ENCODE measurements at places on chromosomes 3 and 15.

GRCh38 chr3:57556459-57557084 lies 498 bp downstream of the PDE12 start:
- no peak for DNase-seq

GRCh38 chr15:48898032-48898431 lies 20.1 kb downstream of the EID1 start:
- DNase-seq, result no peak

GRCh38 chr15:84658788-84659411 lies 901 bp upstream of the NMB start:
- DNase-seq, result no peak

DNA sequence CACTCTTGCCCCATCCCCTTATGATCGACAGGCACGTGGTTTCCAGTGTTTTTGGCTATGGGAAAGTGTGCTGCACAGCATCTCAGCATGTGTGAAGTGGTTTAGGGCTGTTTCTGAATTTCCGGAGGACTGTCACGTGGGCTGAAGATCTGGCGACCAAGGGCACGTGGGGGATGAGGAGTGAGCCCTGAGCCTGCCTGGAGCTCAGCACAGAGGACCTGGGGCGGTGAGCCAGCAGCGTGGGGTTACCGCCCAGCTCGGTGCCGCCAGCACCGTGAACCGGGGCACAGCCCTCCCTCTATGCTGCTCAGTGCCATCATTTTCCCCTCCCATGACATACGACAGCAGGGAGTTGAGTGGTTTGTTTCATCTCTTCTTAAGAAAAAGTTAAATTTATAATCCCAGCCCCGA lies 150.2 kb downstream of the DNAJB8 start:
- peak; percentile 23 for DNase-seq

DNA sequence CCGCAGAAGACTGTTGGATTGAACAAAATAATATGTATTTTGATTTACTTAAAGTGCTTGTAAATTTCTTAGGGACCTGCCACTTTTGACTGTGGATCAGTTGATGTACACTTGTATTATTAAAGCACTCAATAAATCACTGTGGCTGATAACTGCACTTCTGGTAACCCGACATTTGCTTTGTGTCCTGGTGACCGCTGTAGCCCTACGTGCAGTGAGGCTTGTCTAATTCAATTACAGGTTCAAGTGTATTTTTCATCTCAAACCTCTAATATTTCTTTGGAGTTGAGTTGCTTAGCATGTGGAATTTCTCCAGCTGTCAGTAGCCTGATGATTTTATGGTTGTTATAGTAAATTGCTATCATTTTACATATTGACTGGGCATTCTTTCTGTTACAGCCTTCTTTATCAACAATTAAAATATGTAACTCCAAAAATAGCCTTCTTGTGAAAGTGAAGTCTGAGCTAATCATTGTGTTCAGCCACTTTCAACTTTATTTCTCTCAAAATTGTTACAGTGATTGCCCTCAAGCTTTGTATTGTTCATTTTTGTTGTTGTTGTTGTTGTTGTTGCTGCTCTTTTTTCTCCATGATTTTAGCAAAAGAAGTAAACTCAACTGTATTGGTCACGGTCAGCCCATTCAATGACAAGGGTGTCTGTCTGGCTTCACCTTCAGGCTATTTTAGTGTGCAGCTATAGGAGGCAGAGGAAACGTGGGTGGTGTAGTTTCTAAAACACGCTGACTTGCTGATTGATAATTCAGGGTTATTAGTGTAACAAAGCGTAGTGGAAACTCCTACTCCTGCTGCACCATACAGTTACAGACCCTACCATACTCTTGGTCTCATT lies 215.1 kb upstream of the UBE2E1 start:
- no peak for DNase-seq

- DNase-seq, result peak; percentile 21
Measured at GRCh38 chr15:68158046-68158628, 47.0 kb downstream of the CALML4 start.

GRCh38 chr15:40248006-40248783 lies 9.3 kb downstream of the PAK6 start:
- no peak for DNase-seq

- DNase-seq, result no peak
Measured at GRCh38 chr3:106176734-106177133, 307.9 kb upstream of the CBLB start.

DNA sequence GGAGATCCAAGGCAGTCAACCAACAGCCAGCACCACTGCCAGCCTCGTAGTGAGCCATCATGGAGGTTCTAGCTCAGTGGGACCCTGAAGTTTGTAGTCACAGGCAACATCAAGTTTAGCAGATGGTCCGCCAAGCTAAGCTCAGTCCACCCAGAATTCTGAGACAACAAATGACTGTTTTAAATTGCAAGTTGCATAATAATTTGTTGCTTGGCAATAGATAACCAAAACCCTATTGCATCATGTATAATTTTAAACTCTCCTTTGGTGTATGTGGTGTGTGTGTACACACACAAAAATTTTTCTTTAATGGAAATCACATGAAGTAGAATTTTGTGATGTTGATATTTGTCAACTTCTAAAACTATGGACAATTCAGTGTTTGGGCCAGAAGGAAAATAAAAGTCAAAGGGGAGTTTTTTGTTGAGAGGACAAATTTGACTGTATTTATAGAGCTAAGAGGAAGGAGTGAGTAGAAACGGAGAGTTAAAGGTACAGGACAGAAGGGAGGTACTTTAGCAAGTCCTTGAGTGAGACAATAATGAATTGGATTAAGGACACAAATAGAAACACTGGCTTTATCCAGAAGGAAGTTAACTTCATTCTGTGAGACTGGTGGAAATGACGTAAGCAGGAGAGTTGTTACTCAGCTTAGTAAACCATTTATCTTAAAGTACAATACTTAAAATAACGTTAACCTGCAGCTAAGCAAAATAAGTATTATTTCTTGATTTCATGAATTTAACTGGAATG lies 83.6 kb downstream of the NCEH1 start:
- DNase-seq, result no peak

GRCh38 chr3:42780892-42781700 lies 8.0 kb upstream of the CCDC13 start:
- DNase-seq, result peak; percentile 76

DNA sequence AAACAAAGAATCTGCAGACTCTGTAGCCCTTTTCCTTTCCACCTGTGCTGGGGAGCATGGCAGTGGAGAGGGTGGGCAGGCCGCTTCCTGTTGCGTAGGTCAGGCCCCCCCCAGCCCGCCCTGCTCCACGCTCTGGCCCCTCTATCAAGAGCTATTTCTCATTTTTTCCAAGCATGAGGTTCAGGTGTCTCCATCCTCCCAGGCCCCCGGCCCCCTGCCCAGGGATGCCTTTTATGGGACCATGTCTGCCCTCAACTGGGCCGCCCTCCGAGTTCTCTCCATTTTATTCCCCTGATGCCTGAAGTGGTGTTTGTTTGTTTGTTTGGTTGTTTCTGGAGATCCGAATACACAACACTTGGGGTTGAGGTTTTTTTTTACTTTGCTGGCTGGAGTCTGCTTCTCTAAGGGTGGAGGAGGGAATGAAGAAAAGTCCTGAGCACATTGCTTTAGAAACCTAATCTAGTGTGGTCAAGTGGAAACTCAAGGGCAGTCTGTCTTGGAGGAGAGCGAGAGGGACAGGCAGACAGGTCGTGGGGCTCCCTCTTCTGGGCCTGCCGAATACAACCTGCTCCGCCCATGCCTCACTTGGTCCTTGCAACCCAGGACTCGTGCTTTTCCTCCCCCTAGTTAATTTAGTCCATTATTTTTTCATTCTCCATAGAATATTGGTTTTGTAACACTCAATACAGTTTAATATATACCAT lies 176.5 kb upstream of the LYSMD4 start:
- no peak for DNase-seq

- no peak for DNase-seq
Measured at GRCh38 chr3:39896184-39896583, 86.8 kb downstream of the MYRIP start.

- no peak for DNase-seq
Measured at GRCh38 chr3:53862241-53862640, 15.9 kb downstream of the IL17RB start.

GRCh38 chr3:158458464-158458863 lies 112.5 kb upstream of the MLF1 start:
- DNase-seq, result no peak

GRCh38 chr15:50463423-50464358 lies 39.5 kb downstream of the USP8 start:
- peak; percentile 22 for DNase-seq

GRCh38 chr3:487614-488013 lies 291.1 kb downstream of the CHL1 start:
- no peak for DNase-seq

DNA sequence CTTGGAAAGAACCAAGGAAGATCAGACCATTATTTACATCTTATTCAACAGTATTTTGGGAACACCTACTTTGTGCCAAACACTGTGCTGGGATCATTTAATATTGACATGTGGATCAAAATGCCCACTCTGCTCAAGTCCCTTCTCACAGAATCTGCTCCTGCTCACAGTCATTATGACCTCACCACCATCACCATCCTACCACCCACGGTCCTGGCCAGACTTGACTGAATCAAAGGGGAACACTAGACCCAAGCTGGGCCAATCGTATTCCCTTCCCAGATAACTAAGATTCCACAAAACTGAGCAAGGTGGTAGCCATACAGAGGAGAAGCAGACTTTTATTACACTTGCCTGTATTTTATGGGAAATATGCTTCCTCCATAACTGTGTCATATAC lies 3.4 kb upstream of the CEP152 start:
- no peak for DNase-seq

DNA sequence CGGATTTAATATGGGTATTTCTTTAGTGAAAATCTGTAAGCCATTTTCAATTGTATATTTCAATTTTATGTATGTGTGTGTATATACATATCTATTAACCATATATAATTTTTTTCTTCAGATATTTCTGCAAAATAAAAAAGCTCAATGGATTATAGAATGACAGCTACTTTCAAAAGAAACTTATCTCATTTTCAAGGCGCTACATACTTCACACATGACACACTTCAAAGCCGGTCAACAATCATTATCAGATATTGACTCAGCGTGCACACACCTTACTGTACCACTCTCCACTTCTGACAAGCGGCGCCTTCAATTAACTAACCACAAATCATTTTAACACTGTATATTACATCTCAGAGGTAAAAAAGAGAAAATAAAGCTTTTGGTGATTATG lies 39.6 kb downstream of the ATP13A3 start:
- DNase-seq, result no peak

GRCh38 chr3:23837691-23838090 lies 31.9 kb downstream of the UBE2E1 start:
- DNase-seq, result no peak

- DNase-seq, result no peak
Measured at GRCh38 chr3:108973019-108973418, 19.3 kb upstream of the GUCA1C start.

DNA sequence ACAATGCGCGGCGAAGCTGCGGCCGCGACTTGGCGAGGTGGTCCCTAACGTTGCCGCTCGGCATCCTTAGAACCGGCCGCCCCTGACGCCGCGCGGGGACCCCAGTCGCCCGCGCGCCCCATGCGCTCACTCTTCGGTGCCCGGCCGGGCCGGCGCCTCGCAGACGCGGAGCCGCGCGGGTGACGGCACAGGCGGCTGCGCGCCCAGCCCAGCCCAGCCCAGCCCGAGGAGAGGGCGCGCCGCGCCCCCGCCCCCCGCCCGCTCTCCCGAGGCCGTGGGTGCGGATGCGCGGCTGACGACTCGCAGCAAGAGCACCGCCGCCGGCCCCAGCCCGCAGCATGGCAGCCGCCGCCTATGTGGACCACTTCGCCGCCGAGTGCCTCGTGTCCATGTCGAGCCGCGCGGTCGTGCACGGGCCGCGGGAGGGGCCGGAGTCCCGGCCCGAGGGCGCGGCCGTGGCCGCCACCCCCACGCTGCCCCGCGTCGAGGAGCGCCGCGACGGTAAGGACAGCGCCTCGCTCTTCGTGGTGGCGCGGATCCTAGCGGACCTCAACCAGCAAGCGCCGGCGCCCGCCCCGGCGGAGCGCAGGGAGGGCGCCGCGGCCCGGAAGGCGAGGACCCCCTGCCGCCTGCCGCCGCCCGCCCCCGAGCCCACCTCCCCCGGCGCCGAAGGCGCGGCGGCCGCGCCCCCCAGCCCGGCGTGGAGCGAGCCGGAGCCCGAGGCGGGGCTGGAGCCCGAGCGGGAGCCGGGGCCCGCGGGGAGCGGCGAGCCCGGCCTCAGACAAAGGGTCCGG lies 437 bp downstream of the KLF13 start:
- DNase-seq, result no peak

DNA sequence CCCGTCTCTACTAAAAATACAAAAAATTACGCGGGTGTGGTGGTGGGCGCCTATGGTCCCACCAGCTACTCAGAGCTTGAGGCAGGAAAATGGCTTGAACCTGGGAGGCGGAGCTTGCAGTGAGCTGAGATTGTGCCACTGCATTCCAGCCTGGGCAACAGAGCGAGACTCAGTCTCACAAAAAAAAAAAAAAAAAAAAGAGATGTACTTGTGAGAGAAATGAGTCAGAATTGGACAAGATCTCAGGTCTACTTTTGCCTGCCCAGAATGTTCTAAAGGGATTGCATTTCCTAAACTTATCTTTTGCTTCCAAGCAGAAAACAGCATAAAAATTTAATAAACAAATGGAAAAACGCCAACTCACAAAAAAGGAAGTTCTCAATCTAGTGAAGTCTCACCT lies 167.5 kb downstream of the NR2F2 start:
- no peak for DNase-seq

DNA sequence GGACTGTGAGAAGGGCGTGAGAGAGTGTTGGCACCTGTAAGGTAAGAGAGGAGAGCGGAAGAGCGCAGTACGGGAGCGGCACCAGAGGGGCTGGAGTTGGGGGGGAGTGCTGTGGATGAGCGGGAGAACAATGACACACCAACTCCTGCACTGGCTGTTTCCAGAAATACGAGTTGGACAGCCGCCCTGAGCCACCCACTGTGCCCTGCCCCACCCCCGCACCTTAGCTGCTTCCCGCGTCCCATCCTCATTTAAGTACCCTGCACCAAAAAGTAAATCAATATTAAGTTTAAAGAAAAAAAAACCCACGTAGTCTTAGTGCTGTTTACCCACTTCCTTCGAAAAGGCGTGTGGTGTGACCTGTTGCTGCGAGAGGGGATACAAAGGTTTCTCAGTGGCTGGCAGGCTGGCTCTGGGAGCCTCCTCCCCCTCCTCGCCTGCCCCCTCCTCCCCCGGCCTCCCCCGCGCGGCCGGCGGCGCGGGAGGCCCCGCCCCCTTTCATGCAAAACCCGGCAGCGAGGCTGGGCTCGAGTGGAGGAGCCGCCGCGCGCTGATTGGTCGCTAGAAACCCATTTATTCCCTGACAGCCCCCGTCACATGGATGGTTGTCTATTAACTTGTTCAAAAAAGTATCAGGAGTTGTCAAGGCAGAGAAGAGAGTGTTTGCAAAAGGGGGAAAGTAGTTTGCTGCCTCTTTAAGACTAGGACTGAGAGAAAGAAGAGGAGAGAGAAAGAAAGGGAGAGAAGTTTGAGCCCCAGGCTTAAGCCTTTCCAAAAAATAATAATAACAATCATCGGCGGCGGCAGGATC lies at the start of gene SOX2:
Gene SOX2, plus strand, starts transcription at position 601 of the 811 bp plus-strand sequence. CDS start 436 bp downstream, outside the sequence.
- no peak for DNase-seq

Data from muscle of arm (tissue), 14 donors.